ENCODE measurements at places on chromosomes 5 and 9. TPM values are rescaled to one million over a fixed set of nuclear protein-coding genes. Genes with fewer than 3 reads are reported as not detected.

The OBP2B gene
- not detected for total RNA-seq

DNA sequence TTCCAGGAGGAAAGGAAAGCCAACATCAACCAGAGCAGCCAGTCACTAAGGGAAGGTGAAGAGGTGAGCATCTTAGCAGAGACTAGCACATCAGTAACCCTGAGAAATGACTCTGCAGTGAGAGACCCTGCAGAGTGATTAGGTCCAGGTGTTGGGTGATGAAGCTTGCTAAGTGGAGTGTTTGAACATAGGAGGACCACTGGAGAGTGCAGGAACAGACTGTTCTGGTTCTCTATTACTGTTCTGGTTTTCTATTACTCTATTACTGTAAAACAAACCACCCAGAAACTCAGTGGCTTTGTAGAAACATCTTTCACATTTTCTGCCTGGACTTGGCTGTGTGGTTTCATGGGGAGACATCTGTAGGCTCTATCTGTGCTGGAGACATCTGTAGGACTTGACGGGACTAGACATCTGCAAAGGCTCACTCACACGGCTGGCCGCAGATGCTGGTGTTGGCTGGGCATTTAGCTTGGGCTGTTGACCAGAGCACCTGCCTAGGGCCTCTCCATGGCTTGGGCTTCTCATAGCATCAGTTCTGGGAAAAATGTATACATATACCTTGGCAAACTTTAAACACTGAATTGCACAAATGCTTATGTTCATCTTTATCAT is 33.4 kb upstream of the SPATA31E1 start:
- ATAC-seq: no peak

DNA sequence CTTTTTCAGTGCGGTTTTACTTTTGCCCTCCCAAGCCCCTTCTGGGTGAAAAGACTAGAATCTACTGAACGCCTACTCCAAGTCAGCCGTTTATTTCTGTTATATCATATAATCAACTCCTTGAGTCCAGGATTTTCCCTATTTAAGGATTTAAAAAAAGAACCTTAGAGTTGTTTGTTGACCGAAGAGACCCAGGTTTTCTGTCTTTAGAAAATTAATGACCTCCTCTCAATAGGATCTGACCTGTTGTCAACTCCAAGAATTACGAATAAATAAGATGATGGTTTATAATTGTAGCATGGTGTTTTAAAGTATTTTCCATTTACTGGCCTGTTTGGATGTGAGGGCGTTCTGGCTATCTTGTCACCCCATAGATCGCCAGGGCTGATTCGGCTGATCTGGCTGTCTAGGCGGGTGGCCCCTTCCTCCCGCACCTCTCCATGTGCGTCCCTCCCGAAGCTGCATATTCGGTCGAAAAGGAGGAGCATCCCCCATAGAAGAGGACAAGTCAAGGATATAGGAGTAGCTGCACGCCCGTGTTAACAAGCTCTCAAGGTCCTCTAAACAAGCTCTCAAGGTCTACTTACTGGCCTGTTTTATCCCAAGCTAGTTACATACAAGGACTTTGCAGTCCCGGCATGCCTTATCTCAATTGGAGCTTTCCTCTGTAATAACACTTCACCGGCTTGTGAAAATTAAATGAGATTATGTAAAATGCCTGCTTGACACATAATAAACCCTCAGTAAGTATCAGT is 1.1 kb upstream of the UBAP2 start:
- no peak for ATAC-seq

The SHISAL2B gene
- not detected for total RNA-seq

The SMC2 gene
- total RNA-seq: 16.0 TPM

- ATAC-seq: no peak
These were observed 76.7 kb downstream of the STRBP start for GRCh38 chr9:123191680-123192079.

GRCh38 chr9:137804908-137805630 is 72.5 kb upstream of the CACNA1B start:
- peak; percentile 14 for ATAC-seq

DNA sequence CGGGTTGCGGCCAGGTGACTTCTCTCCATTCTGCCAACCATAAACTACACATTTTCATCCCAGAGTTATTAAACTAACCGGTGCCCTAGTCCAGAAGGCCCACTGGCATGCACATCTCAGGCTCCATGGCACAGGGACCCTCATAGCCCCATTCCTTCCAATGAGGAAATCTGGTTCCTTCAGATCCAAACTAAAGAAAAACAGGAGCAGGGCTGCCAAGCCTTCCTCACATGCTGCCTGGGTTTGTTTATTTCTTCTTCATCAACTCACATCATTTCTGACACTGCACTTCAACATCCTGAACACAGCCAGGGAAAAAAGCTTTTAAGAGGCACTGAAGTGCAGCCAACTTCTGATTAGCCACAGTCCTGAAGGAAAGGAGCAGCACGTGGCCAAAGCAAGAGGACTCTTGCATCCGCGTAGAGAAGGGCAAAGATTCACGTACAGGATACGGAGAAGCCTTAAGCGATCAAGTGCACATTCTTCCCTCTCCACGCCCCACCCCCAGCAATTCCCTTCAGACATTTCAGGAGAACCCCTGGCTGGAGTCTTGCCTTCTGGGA is 22.5 kb downstream of the LHFPL2 start:
- no peak for ATAC-seq

All from esophagus mucosa (tissue), 1 donor.